ENCODE measurements at places on chromosomes 16 and 17.

- no peak for DNase-seq
These were observed 161.2 kb downstream of the MRTFB start for GRCh38 chr16:14232106-14232864.

GRCh38 chr17:17606416-17607000 is 15.0 kb upstream of the PEMT start:
- no peak for DNase-seq

- DNase-seq: no peak
These were observed 71.3 kb downstream of the TMC6 start for GRCh38 chr17:78057113-78057740.

GRCh38 chr16:82005027-82005830 is 6.0 kb downstream of the SDR42E1 start:
- DNase-seq: no peak

GRCh38 chr17:6261466-6261865 is 173.5 kb downstream of the AIPL1 start:
- DNase-seq: no peak

DNA sequence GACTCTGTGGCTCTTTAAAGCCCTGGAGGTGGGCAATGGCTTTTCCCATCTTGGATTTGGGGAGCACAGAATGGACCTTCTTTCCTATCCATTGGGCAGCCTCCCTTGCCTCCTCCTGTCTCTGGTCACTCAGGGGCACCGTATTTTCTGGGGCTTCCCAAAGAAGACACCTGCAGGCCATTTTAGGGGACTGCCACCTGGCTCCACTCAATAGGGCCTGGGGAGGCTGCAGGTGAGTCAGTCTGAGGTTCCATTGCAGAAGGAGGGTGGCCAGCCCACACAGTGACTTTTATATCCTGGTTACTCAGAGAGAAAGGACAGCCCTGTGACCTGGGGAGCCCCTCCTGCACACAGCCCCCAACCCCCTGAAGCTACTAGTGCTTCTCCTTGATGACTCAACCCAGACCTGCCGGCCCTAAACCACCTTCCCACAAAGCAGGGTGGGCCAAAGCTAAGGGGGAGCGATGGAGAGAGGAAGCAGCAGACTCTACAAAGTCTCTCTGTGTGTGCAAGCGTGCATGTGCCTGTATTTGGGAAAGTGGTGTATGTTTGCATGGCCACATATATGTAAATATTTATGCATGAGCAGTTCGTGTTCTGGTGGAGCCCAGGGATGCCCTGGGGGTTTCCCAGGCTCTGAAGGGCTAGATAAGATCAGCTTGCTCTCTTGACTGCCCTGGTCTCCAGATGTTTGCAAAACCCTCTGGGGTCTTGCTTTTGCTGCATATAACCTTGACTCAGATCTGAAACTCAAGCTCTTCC is 5.0 kb downstream of the CX3CL1 start:
- DNase-seq: no peak

DNA sequence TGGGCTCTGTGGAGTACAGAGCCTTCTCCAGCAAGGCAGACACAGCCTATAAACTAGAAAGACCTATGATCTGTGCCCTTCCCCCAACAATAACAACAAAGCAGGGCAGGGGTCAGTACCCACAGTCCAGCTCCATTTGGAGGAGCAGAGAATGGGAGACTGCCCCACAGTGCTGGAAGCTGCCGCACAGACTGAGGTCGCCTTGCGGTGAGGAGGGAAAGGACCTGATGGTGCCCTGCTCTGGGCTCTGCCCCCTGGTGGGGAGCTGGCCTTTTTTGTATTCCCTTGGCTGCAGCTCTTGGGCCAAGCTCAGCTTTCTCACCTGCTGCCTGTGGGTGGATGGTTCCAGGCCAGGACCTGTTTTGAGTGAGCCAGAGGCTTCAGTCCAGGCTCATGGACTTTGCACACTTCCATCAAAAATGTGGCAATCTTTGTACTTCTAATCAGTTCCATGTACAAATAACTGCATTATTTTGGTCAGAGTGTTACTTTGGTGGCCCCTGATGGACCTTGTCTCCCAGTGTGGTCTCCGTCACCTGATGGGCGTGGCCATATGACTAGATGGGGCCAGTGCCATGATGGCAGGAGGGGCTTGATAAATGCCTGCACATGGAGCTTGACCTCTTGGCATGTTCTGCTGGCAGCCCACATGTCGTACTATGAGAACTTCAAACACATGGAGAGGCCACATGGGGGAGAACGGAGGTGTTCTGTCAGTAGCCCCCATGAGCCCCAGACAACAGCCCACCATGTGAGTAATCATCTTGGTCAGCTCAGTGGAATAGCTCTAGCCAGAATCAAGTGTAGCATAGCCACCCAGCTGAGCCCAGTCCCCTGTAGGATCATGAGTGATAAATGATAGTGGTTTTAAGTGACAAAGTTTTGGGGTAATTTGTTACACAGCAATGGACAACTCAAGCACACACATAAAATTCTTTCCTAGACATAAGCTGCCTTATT is 24.2 kb downstream of the B9D1 start:
- peak; percentile 31 for DNase-seq

GRCh38 chr16:27243725-27244362 is 24.7 kb downstream of the NSMCE1 start:
- no peak for DNase-seq

DNA sequence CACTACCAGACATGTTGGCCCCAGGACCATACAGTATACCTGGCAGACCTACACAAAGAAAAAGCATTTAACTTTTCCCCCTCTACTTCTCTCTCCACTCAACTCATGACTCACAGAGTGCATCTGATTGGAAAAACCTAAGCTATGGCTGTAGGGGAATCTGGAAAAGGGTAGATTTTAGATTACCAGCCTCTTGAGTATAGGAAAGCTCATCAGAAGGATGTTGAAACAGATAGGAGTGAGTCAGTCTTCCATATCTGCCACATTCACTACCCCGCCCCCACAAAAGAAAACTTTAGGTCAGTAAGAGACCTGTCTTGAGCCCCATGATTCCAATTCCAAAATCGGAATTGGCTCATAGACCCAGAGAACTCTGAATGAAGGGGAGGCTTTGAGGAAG is 12.3 kb downstream of the KRT9 start:
- no peak for DNase-seq

- DNase-seq: no peak
These were observed 57.3 kb downstream of the TMEM186 start for GRCh38 chr16:8739989-8740704.

DNA sequence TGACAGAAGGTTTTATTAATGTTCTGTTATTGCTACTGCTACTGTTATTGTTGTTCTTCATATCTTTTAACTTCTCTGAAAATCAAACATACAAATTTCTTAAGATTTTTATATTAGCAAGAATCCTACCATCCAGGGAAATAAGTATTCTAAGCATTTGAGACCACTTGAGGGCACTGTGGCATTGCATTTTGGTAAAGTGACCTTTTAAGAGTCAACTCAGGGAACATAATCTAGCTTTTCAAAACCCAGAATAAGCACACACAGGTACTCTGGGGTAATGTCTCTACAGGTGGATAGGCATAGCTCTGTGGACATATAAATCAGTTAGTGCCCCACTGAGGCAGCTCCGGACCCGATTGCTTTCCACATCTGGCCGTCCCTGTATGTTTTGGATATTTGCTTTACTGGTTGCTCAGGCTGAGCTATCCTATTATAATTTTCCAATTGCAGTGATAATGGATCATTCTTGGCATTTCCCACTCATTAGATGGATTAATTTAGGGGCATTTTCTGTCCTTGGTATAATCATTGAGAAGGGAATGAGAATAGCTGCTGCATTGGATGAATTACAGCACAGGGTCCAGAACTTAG is 1425.1 kb upstream of the CDH8 start:
- no peak for DNase-seq

DNA sequence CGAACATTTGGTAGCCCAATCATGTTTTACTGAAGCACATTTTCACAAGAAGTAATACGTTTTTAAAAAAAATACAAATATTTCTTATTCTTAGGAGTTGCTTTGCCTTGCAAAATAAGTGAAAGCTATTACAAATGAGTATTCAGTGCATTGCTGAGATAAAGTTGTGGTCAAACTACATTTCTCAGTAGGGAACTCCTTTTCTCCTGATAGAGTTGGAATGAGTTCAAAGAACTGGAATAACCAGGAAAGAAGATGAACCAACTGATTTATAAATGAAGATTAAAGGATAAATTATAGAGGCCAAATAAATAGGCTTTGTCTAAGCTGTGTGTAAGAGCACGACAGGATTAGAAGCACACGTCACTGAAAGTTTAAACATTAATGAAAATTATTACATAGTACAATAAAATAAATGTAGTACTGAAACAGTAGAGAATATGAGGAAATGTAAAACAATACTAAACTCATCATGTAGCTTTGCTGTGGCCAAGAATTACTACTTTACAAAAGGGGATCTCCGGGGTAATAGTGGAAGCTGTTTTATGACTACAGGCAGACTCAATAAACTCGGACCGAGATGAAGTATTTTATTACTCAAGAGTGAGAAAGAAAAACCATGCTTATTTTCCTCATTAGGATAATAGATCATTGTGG is 73.6 kb downstream of the KCNJ2 start:
- DNase-seq: no peak

DNA sequence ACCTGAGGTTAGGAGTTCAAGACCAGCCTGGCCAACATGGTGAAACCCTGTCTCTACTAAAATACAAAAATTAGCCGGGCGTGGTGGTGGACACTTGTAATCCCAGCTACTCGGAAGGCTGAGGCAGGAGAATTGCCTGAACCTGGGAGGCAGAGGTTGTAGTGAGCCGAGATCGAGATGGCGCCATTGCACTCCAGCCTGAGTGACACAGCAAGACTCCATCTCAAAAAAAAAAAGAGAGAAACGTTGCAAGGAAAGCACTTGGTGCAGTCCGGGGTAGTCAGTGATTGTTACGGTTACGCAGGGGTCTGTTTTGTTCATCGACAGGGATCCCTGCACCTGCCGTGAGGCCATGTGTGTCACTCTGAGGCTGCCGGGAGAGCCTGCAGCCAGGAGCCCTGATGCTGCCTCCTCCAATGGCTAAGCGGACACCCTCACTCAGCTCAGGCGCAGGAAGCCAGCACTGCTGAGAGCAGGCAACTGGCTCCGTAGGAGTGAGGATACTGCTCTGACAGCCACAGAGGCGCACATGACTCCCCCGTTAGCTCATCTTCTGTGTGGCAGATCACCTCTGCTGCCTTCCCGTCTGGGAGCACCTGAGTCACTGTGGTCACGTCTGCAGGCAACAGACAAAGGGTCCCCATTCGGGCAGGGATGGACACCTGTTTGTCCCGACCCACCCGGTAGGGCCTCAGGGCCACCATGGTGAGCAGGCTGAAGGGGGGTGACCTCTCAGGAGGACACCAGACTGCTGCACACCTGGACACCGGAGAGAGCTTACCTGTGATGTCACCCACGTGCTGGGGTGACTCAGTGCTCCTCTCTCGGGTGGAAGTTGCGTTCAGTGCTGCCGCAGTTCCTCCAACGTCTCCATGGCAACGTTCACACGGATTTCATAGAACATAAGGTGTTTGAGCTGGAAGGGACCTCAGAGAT is 5.2 kb upstream of the RAB26 start:
- DNase-seq: no peak

DNA sequence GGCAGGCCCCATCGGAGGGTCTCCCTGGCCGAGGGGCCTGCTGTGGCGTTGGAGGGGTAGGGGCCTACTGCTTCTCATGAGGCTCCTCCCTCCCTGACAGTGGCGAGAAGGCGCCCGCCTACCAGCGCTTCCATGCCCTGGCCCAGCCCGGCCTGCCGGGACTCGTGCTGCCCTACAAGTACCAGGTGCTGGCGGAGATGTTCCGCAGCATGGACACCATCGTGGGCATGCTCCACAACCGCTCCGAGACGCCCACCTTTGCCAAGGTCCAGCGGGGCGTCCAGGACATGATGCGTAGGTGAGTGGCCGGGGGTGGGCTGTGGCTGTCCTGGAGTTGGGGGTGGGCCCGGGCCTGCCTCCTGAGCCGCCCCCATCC is 1.7 kb downstream of the CDT1 start:
- DNase-seq: no peak

GRCh38 chr17:53629188-53629587 is 193.5 kb upstream of the KIF2B start:
- DNase-seq: no peak

DNA sequence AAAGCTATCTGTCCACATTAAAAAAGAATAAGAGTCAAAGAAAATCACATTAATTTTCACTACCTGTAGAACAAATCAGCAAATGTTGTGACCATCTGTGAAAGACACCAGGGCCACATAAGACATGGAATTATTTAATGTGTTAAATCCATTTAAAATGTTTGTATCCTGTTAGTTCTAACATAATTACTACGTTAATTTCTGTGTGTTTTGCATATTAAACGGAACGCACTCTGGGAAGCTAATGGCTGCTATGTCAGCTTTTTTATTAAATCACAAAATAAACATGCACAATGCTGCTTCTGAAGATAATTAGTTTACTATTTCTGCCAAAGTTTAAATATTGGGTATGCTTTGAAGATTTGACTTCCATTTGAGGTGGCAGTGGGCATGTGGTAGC is 1061.2 kb downstream of the CDH11 start:
- DNase-seq: no peak

DNA sequence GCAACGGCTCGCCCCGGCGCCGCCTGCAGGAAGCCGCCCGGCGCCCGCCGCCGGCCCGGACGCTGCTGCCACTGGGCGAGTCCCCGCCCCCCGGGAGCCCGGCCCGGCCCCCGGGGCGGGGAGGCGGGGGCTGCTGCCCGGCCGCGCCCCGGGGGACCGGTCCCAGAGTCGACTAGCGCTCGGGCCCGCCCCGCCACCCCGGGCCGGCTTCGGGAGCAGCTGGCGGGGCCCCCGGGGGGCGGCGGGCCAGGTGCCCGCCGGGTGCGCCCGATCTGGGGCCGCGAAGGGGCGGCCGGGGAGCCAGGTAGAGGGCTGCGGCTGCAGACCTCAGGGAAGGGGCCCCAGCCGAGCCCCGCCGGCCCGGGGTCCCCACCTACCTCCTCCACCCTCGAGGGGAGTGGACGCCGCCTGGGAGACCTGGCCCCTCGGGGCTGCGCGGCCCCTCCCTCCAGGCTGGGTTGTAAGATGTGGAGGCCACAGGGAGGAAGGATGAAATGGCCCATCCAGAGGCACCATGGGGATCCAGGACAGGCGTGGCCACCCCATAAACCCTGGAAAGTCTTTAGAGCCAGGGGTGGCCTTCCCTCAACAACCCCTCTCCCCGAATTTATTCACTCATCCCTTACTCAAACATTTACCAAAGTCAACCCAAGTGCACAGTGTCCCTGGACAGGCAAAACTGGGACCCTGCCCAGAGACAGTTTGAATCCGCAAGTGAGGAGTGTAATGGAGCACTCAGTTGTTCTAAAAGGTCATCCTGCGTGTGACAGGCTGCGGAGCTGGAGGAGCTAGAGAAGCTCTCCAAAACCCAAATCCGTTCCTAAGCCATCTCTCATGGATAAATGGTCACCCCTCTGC is at the start of gene CDYL2:
Gene CDYL2, minus strand, starts transcription at position 73 of the 858 bp plus-strand sequence. CDS start 425 bp downstream, outside the sequence.
- peak; percentile 19 for DNase-seq

DNA sequence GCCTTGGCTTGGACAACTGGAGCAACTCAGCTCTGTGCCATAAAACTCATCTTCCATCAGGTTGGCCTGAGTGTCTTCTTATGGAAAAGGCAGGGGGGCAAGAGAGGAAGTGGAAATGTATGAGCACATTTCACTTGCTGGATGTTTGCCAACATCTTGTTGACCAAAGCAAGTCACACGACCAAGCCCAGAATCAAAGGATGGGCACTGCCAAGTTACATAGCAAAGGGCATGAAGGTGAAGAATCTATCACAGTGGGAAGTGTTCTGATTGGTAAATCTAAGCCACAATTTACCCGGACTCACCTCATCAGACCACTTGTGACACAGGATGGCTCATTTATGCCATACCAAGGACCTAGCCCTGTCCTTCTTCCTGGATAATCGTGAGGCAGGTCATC is 310.5 kb upstream of the IRX5 start:
- no peak for DNase-seq

Measured in activated CD8-positive, alpha-beta memory T cell treated with anti-CD3 and anti-CD28 coated beads for 1 hour (primary cell).